ENCODE measurements at places on chromosomes 4 and X.

- H3K4me1 ChIP-seq, result no peaks in the 10 kb centered on the region
- peaks cover 3% of the 10 kb centered on the region for H3K27me3 ChIP-seq
- no peak overlapping the region for H3K4me3 ChIP-seq
- H3K36me3 ChIP-seq, result no peaks in the 10 kb centered on the region
Observed at GRCh38 chr4:148926276-148927260, 484.4 kb upstream of the NR3C2 start.

DNA sequence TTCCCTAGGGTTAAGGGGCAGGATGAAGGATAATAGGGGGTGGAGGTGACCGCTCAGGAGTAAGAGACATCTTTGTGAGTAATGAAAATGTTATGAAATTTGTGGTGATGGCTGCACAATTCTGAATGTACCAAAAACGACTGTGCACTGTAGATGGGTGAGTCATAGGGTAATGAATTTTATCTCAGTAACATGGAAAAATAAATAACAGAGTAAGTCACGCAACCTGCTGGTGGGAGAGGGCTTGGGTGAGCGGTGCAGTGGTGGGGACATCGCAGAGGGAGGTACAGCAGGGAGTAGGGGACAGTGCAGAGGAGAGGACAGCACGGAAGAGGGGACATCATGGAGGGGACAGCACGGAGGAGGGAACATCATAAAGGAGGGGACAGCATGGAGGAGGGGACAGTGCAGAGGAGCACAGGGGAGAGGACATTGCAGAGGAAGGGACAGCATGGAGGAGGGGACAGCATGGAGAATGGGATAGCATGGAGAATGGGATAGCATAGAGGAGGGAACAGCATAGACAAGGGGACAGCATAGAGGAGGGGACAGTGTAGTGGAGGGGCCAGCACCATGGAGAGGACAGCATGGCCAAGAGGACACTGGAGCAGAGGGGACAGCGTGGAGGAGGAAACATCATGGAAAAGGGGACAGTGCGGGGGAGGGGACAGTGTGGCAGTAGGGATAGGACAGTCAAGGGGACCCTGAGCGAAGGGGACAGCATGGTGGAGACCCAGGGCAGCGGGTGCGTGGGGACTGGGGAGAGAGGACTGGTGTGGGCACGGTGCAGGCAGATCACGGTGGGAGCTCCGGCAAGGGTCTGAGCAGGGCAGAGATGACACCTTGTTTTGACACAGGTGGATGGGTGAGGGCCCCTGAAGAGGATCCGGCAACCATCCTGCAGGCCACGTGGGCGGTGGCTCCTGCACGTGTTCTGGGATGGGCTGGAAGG is 68.5 kb upstream of the MXD4 start:
- no peaks in the 10 kb centered on the region for H3K36me3 ChIP-seq
- no peak overlapping the region for H3K4me3 ChIP-seq
- DNase-seq, result no peak
- H3K27ac ChIP-seq, result peak overlapping the region; percentile 36
- H3K4me1 ChIP-seq, result no peaks in the 10 kb centered on the region
- H3K27me3 ChIP-seq, result peaks cover 9% of the 10 kb centered on the region

GRCh38 chr4:23614284-23614892 is 275.5 kb downstream of the PPARGC1A start:
- H3K27ac ChIP-seq, result no peak overlapping the region
- DNase-seq, result no peak
- H3K36me3 ChIP-seq, result no peaks in the 10 kb centered on the region
- no peak overlapping the region for H3K4me3 ChIP-seq
- H3K4me1 ChIP-seq, result no peaks in the 10 kb centered on the region
- no peaks in the 10 kb centered on the region for H3K27me3 ChIP-seq

DNA sequence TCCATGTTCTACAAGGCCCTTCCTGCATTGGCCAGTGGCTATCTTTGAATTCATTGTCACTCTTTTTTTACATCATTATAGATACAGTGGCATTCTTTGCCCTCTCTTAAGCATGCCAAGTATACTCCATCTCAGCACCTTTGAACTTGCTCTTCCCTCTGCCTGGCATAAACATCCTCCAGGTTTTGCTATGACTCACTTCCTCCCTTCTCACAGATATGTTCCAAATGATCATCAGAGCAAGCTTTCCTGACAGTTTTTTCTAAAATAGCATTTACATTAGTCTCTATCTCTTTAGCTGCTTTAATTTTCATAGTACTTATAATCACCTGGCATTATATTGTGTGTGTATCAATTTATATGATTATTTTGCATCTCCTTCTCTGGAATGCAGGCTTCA is 553.3 kb upstream of the MAGEB2 start:
- no peaks in the 10 kb centered on the region for H3K4me1 ChIP-seq
- no peak for DNase-seq
- no peak overlapping the region for H3K4me3 ChIP-seq
- H3K36me3 ChIP-seq, result no peaks in the 10 kb centered on the region

DNA sequence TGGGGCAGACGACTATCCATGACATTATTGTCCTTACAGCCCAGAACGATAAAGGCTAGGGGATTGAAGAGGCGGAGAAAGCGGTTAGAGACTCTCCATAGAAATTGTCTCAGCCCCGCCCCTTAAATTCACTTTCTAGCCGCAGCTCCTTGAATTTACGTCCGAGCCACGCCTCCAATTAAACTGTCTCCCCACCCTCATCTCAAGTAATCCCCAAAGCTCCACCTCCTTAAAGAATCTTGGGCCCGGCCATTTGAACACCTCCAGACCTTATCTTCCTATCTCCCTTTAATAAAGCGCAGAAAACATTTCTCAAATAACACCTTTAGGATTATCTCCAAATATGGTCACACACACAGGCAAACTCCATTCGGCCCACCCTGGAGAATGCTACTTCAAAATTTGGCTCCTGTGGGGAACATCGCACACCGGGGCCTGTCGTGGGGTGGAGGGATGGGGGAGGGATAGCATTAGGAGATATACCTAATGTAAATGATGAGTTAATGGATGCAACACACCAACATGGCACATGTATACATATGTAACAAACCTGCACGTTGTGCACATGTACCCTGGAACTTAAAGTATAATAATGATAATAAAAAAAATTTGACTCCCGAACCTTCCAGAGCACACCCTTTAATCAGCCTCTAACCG is 7.2 kb upstream of the MAGIX start:
- peak overlapping the region; percentile 94 for H3K27ac ChIP-seq
- H3K36me3 ChIP-seq, result no peaks in the 10 kb centered on the region
- peak overlapping the region; percentile 92 for H3K4me3 ChIP-seq
- DNase-seq, result no peak
- H3K4me1 ChIP-seq, result no peaks in the 10 kb centered on the region

DNA sequence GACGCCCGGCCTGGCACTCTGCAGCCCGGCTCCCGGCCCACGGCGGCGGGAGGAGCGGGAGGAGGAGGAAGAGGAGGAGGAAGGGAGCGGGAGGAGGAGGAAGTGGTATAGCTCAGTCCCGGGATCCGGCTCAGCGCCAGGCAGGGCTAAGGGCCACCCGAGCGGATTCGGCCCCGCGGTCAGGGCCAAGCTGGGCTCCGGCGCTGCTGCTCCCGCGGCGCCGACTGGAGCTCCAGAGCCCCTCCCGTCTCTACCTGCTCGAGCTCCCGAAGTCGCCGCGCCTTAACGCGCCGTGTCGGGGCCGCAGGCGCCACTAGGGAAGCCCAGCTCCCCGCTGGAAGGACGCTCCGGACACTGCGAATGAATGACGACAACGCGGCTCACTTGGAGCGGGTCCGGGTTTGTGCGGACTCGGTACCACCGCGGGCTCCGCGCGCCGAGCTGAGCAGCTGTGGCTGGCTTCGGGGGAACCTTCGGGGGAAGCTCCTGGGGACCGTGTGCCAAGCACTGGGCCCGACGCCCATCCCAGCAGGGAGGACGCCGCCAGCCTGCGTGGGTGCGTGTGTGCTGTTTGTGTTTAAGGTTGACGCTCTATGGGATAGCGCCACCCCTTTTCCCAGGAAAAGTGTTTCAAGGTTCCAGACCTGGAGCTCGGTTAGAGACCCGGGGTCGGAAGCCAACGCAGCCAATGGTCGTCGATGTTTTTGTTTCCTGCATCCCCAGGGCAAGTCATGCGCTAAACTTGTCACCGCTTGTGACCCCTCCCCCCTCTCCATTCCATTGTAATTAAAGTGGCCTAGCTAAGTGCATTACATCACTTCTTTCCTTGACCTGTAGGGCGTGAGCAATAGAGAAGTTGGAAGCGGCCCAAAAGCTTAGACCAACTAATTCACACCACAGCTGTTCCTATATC is at the start of gene TBC1D9:
Gene TBC1D9 (minus strand): TSS at position 67 of the 913 bp plus-strand sequence. CDS start 340 bp downstream, outside the sequence.
- DNase-seq, result peak; percentile 78
- peak within 1 kb of the TSS; percentile 88 for H3K27ac ChIP-seq
- H3K4me3 ChIP-seq, result peak within 1 kb of the TSS; percentile 89
- peaks cover 20% of the 10 kb centered on the region for H3K36me3 ChIP-seq
- H3K27me3 ChIP-seq, result no peaks in the 10 kb centered on the region

DNA sequence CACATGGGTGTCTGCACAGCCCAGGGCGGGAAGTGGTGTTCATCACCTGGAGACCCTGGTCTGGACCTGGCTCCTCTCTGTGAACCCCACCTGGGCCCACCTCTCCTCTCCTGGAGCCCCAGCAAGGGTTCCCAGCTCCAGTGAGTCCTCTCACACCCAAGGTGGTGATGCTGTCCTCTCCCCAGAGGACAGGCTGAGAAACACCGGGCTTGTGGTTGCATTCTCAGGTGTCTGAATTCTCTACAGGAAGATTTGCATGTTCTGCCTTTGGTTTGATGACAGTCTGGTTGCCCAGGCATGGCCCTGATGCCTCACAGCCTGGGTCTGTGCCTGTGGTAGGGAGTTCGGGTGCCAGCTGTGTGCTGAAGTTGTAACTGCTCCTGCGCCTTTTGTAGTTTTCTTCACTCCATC is 3.8 kb downstream of the MAEA start:
- no peak overlapping the region for H3K4me3 ChIP-seq
- H3K36me3 ChIP-seq, result peaks cover 4% of the 10 kb centered on the region
- no peaks in the 10 kb centered on the region for H3K27me3 ChIP-seq
- no peak for DNase-seq
- peaks cover 34% of the 10 kb centered on the region for H3K4me1 ChIP-seq

GRCh38 chr4:7998447-7998846 is 58.8 kb upstream of the AFAP1 start:
- no peaks in the 10 kb centered on the region for H3K36me3 ChIP-seq
- DNase-seq, result no peak
- H3K4me1 ChIP-seq, result peaks cover 8% of the 10 kb centered on the region

DNA sequence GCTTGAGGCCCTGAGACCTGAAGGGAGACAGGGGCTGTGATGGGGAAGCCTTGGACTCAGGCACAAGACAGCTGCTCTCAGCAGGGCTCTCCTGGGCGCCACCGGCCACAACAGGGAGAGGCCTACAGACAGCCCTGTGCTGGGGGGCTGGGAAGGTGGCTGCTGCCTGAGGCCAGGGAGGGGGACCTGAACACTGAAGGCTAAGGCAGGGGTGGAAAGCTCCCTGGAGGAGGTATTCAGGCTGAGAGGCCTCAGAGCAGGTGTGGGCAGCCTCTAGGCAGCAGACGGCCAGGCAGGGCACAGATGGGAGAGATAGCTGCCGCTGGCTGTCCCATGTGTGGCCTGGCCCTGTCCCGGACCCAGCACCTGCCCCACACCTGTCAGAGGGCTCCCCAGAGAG is 33.0 kb downstream of the TACC3 start:
- H3K4me1 ChIP-seq, result no peaks in the 10 kb centered on the region
- H3K27ac ChIP-seq, result no peak overlapping the region
- H3K4me3 ChIP-seq, result no peak overlapping the region
- H3K27me3 ChIP-seq, result no peaks in the 10 kb centered on the region
- DNase-seq, result no peak

DNA sequence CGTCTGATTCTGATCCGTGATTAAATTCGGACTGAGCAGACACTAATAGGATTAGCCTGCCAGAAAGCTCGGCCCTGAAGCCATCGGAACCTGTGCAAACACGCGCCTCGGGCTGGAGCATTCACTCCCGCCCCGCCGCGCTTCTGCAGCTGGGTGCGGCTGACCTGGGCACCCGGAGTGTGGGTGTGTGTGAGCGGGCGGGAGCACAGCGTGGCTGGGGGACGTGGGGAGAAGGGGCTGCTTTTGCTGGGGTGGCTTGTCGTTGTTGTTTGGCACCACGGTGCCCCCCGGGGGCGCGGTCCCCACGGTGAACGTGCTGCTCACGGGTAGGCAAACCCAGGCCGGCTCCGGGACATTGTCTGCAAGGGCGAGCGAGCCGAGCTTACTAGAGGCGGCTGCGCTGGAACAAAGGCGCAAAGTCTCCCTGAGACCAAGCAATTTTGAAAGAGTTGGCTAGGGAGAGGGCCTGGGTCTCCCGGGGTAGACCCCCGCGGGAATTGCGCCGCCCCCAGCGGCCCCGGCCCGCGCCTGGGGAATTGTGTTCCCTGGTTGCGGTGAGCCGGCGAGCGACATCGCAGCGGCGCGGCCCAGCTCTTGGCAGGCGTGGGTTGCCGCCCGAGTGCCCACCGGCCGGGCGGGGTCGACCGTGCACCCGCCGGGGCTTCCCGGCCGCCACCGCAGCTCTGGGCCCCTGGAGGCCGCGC is 1.4 kb downstream of the MAMLD1 start:
- peaks cover 43% of the 10 kb centered on the region for H3K27me3 ChIP-seq
- H3K4me3 ChIP-seq, result peak overlapping the region; percentile 73
- no peak overlapping the region for H3K27ac ChIP-seq
- H3K4me1 ChIP-seq, result no peaks in the 10 kb centered on the region
- no peak for DNase-seq

DNA sequence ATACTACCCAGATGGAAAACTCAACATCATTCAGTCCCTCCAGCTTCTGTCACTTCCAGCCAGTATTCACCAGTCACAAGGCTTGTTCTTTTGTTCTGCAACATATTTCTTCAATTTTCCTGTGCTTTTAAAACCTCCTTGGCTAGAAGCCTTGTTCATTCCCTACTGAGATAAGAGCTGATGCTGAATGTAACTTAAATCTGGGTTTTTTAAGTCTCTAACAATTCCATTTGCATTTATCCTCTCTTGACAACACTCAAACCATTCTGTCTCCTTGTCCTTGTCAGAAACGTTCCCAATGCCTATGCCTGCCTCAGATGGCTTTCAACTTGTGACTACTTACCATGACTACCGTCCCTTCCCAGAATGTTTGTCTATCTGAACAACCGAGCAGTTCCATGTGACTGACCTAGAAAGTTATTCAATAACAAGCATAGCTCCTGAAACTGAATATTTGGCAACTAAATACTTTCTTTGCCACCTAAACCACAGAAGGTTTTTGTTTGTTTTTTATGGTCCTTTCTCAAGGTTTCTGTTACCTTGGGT is 682.9 kb upstream of the GALNTL6 start:
- no peaks in the 10 kb centered on the region for H3K27me3 ChIP-seq
- peaks cover 5% of the 10 kb centered on the region for H3K4me1 ChIP-seq
- H3K36me3 ChIP-seq, result no peaks in the 10 kb centered on the region
- no peak for DNase-seq
- H3K27ac ChIP-seq, result no peak overlapping the region
- H3K4me3 ChIP-seq, result no peak overlapping the region

- H3K36me3 ChIP-seq, result no peaks in the 10 kb centered on the region
- no peak overlapping the region for H3K27ac ChIP-seq
- no peak for DNase-seq
- no peaks in the 10 kb centered on the region for H3K4me1 ChIP-seq
Observed at GRCh38 chrX:13900351-13900750, 83.5 kb upstream of the GPM6B start.
